Osteoblast (primary cell): ENCODE measurements at places on chromosomes 7 and 10. TPM values are rescaled to one million over a fixed set of nuclear protein-coding genes. Genes with fewer than 3 reads are reported as not detected.

The ASB10 gene
- total RNA-seq: not detected in 2 replicates

The CFAP43 gene
- 0.36 and 0.59 TPM in 2 replicates for total RNA-seq

The MAT1A gene
- not detected in 2 replicates for total RNA-seq

DNA sequence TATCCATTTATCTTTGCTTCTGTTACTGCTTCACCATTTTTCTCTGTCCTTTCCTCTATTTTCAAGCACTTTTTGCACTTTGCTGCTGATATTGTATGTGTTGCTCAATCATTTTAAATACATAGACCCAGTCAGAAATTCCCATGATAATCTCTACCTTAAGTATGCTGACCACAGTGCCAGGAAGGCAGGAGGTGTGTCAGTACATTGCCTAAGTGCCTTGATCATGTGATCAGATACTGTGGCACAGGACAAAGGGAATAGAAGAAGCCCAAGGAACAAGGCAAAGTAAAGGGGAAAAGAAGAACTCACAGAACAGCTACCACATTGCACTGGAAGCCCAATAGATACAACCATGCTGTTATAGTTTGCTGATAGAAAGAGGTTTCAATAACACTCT, 53.7 kb upstream of the CD36 start:
- DNase-seq: no peak

- peak; percentile 46 for DNase-seq
Observed at GRCh38 chr10:103725242-103725641, 130.1 kb downstream of the SH3PXD2A start.

GRCh38 chr7:32501522-32501921, 6.2 kb downstream of the AVL9 start:
- peak; percentile 65 for DNase-seq

DNA sequence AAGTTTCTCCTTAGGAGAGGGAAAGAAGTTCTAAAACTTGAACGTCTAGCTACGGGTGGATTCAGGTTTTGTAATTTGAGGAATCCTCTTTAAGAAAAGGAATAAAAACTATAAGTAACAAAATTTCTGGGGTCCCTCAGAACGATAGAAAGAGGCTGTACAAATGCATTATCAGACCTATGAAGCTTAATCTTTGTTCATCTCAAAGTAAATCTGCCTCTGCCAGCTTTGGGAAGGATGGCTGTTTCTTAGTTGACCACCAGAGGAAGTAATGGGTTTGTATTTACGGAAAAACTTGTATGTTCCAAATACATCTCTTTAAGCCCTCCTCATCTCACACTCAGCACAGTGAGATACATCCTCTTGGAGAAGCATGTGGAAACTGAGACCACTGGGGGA, 864 bp downstream of the PSTK start:
- peak; percentile 91 for DNase-seq

DNA sequence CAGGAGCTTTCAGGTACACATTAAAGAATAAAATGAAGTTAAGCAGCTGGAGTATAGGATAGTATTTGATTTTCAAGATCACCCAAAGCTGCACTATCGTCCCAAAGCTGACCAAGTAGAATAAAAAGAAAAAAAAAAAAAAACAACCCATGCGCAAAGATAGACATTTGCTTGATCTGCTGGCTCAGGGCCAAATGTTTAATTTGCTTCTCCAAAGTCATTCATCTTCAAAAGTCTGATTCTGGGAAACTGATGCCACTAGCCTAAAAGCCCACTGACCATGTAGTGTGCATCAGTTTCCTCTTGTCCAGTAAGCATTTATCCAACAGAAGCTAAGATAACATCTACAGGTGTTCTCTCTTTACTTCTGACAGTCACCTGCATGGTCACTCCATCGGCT, 14.5 kb downstream of the MEST start:
- DNase-seq: peak; percentile 14

DNA sequence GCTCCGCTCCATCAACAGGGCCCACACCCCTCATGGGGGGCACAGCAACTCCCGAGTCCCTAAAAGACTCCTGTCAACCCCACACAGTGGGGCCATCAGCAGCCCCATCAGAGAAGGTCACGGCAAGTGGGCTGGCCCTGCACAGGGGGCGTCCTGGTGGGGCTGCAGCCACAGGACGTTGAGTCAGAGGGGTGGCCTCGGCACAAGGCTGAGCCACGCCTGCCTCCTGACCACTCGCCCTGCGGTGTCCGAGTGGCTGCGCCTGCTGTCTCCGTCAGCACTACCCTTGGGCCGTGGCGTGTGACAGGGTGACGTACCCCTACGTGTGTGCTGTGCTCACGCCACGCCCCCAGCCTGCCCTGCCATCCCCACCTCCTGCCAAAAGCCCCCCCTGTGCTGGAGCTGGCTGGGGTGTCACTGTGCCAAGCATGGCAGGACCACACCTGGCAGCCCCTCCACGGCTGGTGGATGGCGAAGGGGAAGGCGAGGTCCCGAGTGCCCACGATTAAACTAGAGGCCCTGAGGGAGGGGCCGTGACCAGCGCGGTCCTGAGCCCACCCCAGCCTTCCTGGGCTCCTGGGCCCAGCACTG, 26.0 kb upstream of the NKX6-2 start:
- DNase-seq: no peak

GRCh38 chr10:55287346-55287745, 486.3 kb upstream of the PCDH15 start:
- no peak for DNase-seq

- DNase-seq: peak; percentile 27
Observed at GRCh38 chr7:17441557-17441956, 143.1 kb downstream of the AHR start.

DNA sequence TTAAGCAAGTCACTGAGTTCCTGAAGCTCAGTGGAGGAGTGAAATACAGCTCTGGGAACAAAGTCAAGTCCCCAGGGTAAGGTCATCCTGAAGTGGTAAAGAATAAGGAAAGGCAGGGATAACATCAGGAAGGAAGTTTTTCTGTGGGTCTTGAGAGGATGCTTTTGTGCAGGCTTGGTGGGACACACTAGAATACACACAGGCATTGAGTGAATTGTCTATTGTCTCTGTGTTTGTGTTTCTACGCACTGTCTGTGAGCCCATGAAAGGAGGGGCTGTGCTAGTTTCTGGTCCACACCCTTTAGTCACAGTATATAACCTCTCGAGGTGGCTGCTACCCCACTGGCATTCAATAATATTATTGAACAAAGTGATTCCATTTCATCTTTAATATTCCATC, 95.8 kb upstream of the ABCB5 start:
- DNase-seq: no peak

DNA sequence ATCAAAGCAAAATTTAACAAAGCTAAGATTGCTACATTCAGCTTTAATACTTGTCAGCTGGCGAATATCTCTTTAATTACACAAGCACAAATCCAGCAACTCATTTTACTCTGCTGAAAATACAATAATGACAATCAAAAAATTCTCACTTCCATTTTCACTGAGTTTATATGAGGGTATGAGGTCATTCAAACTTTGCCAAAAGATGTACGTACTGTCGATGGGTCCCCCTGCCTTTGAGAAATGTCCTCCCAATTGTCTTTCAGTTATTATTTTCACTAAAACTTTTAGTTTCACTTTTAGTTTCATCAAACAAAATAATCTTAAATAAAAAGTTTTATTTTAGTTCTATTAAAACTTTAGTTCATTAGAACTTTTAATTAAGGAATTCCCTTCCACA, 159.5 kb upstream of the WDR11 start:
- no peak for DNase-seq

- DNase-seq: peak; percentile 99
Observed at GRCh38 chr7:1889556-1890181, 219.6 kb downstream of the ELFN1 start.
